ENCODE measurements at places on chromosomes 1 and 21.

- no peak for DNase-seq
Observed at GRCh38 chr1:234613128-234613875, 3.3 kb upstream of the IRF2BP2 start.

DNA sequence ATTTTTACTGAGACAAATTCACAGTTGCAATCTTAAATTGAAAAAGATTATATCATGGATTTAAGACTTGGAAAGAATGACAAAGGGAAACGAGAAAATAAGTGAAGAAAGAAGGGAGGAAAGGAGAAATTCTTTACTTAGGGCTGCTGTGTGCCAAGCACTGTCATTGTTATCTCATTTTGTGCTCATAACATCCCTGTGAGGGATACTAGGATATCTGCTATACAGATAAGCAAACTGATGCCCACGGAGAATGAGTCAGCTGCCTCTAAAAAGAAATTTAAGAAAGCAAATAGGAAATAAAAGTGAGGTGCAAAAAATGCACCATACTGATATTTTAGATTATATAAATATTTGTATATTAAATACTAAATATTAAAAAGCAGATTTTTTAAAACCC, 183.6 kb upstream of the NR5A2 start:
- no peak for DNase-seq

DNA sequence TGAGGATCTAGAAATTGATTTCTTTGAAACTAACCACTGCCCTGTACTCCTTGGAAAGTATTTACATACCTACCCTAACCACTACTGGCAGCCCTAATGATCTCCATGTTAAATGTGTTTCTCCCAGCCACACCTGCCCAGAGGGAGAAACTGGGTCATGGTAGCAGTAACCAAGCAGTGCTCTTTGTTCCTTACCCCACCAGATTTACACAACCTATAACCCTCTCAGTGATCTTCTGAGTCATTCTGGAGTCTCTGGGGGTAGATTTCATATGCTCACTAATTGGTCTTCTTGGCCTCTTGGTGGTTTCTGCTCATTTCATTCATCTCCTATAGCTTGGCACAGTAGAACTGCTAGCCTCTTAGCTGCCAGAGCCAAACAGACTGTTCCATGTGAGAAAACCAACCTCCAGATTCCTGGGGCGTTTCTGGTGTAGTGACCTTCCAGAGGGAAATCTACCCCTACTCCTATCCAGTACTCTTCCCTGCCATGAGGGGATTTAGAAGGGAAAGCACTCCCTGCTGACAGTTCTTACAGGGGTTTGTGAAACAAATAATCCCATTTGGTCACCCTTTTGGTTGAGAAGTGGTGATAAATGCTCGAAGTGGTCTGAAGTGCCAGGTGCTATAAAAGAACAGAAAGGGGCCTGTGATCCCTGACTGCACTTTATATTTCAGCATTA, 36.2 kb upstream of the LRIG2 start:
- DNase-seq, result no peak

- no peak for DNase-seq
Observed at GRCh38 chr1:96478228-96478627, 243.4 kb upstream of the PTBP2 start.

DNA sequence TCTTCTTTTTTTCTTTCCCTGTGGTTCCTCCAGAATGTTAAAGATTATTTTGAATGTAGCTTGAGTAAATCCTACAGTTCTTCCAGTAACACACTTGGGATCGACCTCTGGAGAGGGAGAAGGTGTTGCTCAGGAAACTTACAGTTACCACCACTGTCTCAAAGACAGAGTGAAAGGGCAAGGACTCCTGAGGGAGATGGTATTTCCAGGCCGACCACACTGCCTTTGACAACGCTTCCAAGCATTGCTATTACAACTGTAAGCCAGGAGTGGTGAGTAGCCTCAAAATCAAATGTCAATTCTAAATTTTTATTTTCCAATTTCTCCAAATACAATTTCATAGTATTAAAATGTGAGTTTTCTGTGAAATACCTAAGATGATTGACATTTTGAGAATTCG, 125.9 kb downstream of the PDE4B start:
- DNase-seq, result no peak

- DNase-seq, result no peak
Observed at GRCh38 chr1:114286179-114286578, 132.5 kb upstream of the SYT6 start.

DNA sequence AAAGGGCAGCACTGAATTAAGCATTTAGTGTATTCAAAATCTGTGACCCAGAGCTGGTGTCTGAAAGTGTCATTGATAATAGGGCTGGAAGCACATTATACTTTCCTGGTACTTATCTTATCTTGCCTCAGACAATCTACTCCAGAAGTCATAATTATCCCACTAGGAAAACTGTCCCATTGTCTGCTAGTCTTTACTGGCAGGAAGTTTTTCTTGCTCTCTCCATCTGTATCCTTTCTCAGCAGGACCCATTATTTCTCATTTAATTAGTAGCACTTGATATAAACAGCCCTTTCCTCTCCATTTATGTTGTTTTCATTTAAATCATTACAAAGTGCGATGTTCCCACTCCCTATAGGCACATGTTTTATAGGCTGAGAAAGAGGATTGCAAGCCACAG, 36.5 kb upstream of the BARHL2 start:
- DNase-seq, result no peak

- no peak for DNase-seq
Observed at GRCh38 chr1:22709227-22709626, 1.4 kb upstream of the EPHB2 start.

All from nucleus accumbens (tissue), 56 donors.